H7 (cell line): ENCODE measurements at places on chromosomes 2 and 18.

GRCh38 chr2:31694444-31694843, 113.7 kb upstream of the SRD5A2 start:
- DNase-seq = no peak

- DNase-seq = no peak
These were observed 104.8 kb downstream of the POLR1A start for GRCh38 chr2:86000938-86001312.

GRCh38 chr2:105732101-105732500, 12.6 kb upstream of the NCK2 start:
- no peak for DNase-seq

GRCh38 chr2:19894134-19894792, 7.5 kb downstream of the TTC32 start:
- DNase-seq = no peak

- no peak for DNase-seq
These were observed 149.8 kb downstream of the TSN start for GRCh38 chr2:121905201-121905600.

GRCh38 chr2:122516775-122517174, 761.3 kb downstream of the TSN start:
- peak; percentile 33 for DNase-seq

- DNase-seq = no peak
These were observed 44.9 kb downstream of the DYSF start for GRCh38 chr2:71498261-71498701.

GRCh38 chr2:239098288-239098970, 250.5 kb downstream of the TWIST2 start:
- DNase-seq = no peak

GRCh38 chr2:190607657-190608357, 41.1 kb upstream of the NAB1 start:
- no peak for DNase-seq

- DNase-seq = no peak
These were observed 123.8 kb downstream of the BCL11A start for GRCh38 chr2:60429681-60430080.

DNA sequence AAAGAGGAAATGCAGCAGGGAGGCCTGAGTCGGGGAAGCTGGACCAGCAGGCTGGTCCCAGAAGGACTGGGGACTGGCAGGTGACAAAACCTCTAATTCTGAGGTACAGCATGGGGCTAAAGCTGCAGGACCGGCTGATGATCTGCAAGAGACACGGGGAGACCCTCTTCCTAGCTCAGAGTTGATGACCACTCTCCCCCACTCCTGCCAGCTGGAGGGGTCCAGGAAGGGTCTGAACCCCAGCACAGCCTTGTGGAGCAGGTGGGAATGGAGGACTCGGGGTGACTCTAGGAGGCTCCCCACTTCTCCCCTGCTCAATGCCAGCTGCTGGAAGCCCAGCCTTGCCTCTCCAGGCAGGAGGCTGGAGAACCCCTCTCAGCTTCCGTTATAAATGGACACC, 67.7 kb downstream of the TWIST2 start:
- no peak for DNase-seq

DNA sequence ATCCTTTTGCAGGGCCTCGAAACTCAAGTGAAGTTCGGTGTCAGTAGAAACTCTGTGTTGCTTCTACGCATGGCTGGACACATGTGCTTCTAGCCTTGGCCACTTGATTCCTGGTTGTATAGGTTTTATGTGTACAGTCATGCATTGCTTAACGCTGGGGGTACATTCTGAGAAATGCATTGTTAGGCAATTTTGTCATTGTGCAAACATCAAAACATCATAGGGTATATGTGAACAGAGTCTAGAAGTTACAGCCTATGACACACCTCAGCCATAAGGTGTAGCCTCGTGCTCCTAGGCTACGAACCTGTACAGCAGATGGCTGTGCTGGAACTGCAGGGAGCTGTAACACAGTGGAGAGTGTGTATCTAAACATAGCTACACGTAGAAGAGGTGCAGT, 39.4 kb downstream of the TMEM18 start:
- DNase-seq = no peak

- no peak for DNase-seq
These were observed 20.4 kb upstream of the PELI1 start for GRCh38 chr2:64164629-64165028.

GRCh38 chr18:79942786-79943607, 8.5 kb downstream of the SLC66A2 start:
- no peak for DNase-seq
